ENCODE measurements at places on chromosomes 1 and 21.
A peak's percentile ranks its signal among the peaks of the same experiment; 100 is the strongest.

DNA sequence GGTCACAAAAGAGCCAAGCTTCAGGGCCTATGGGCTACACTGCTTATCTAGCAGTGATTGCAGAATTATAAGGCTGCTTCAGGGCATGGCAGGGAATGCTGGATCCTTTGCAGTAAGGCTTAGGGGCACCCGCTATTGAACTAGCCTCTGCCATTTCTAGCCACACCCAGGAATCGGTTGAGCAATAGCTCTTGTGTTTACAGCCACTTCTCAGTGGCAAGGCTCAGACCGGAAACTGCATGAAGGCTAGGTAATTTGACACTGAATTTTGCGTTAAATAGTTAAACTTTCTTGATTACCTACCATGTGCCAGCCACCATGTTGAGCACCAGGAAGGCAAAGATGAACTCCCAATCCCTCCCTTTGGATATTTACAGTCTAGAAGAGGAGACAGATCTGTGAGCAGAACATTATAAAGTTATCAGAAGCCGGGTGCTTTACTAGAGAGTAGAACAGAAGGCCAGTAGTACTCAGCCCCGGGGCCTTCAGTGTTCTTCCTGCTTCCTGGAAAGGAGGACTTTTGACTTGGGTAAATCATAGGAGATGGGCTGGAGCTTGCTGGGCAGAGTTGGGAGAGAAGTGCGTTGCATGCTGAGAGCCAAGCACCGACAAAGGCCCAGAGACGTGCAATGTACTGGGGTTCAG lies 98.6 kb upstream of the LPGAT1 start:
- peak; percentile 53 for DNase-seq

- DNase-seq = peak; percentile 54
These were observed 186.4 kb upstream of the ZNHIT6 start for GRCh38 chr1:85894651-85895050.

GRCh38 chr1:13550663-13551062 lies 33.0 kb upstream of the PDPN start:
- DNase-seq = no peak

DNA sequence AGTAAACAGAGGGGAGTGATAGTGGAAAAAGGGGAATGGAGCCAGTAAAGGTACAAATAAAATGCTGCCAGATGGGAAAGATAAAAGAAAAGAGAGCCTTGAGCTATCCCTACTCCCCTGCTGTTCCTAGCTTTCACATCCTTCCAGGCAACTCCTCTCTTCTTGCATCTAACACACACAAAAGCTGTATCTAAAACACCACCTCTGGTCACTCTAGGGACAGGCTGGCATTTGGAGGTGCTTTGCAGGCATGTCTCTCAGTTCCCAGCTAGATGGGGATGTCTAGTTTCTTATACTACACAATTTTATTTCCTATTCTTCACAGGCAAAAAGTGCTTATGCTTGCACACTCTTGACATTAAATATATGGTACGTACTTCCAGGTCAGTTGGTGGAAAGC lies 185.1 kb upstream of the ST6GALNAC5 start:
- DNase-seq = no peak

GRCh38 chr1:57137980-57138379 lies 172.2 kb upstream of the C8B start:
- no peak for DNase-seq

DNA sequence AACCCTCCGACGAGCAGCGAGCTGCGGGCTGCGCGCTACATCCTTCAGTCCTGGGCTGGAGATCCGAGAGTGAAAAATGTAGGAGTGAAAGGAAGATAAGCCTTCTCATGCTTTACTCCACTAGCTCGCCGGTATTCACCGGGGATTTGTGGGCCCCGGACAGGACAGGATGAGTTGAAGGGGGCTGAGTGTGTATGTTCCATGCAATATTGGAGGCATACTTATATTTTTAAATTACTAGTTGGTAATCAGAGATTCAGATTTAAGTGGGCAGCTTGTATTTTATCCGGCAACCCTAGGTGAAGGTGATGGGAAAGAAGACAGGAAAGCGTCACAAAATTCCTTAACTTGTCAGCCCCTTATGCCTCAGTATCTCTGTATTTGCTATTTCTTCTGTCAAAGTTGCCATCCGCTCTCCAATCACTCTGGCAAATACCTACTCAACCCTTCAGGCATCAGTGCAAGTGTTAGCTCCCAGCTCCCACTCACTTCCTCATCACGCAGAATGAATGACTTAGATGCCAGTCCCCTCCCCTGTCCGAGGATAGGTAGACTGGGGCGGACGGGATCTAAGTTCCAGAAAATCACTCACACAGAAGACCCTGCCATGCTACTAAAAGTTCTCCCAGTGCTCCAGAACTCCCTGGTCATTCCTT lies 503 bp upstream of the PIGM start:
- DNase-seq = peak; percentile 25

- DNase-seq = no peak
These were observed 40.3 kb downstream of the NPHP4 start for GRCh38 chr1:5951846-5952410.

DNA sequence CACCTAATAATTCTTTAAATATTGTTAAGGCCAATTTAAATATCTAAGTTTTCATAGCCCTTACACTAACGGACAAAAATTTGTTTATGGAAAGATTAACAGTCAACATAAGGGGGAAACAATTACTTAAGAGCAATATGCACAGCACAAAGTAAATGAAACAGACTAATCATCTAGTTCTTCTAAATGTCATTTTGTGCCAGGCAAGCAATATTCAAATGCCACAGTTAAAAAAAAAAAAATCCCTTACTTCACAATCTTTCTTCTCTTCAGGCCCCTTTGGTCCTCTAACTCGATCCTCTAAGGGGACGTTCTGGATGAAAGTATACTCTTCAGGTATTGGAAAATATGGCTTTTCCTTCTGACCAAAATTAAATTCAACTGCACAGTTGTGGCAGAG lies 6.6 kb downstream of the HNRNPU start:
- no peak for DNase-seq

DNA sequence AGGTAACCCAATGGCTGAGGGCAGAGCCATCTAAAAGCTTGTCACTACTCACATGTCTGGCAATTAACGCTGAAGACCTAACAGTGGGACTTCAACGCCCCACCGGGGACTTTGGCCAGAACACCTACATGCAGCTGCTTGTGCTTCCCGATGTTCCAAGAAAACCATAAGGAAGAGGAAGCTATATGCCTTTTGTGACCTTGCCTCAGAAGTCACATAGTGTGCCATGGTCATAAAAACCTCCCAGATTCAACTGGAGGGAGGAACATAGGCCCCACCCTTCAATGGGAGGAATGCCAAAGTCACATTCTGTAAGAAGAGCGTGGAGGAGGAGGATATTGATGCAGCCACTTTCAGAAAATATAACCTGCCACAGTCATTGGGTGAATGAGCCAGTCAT lies 147.8 kb upstream of the MAGI3 start:
- DNase-seq = peak; percentile 3

Data from EL (cell line).